ENCODE measurements at places on chromosomes 4 and X.

- no peak for DNase-seq
Measured at GRCh38 chr4:80138551-80139538, 58.5 kb upstream of the PRDM8 start.

GRCh38 chr4:105461621-105462382 lies 12.1 kb downstream of the PPA2 start:
- DNase-seq: no peak

- DNase-seq: no peak
Measured at GRCh38 chr4:14386196-14386595, 616.1 kb upstream of the CPEB2 start.

DNA sequence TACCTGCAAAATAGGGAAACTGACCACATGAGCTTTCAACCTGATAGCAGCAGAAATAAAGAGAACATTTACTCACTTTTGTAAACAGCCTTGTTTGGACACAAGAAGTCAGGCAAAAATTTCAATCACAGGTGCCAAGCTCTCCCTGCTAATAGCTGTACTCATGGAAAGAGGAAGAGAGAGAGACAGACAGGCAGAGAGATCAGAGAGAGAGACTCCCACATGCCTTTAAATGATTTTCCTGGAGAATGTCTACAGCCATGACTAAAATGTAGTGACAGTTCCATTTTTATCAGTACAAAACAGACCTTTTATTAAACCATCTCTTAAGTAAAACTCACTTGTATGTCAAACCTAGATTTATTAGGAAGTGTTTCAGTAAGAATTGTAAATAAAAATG lies 752.9 kb downstream of the TRAM1L1 start:
- no peak for DNase-seq

DNA sequence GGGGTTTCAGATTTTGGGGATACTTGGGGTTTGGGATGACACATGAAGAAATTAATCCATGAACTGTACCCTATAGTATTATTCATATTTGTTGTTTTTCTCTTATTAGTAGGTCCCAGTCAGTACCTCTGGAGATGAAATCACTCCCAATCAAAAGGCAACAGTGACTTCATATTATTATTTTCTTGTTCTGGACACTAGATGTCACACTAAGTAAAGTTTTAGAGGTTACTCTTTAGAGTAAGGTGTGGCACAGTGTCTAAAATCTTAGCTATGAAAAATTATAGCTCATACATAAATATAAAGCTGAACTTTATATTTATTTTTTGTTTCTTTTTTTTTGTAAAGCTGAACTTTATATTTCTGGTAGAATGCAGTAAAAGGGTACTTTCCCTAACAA lies 35.1 kb downstream of the FAM114A1 start:
- DNase-seq: no peak

GRCh38 chr4:1686440-1687036 lies 2.4 kb upstream of the FAM53A start:
- DNase-seq: no peak

GRCh38 chr4:169439244-169439643 lies 168.5 kb upstream of the SH3RF1 start:
- DNase-seq: no peak

GRCh38 chr4:128601991-128602695 lies 207.4 kb upstream of the JADE1 start:
- DNase-seq: no peak

- DNase-seq: no peak
Measured at GRCh38 chrX:101429934-101430333, 21.9 kb downstream of the HNRNPH2 start.

DNA sequence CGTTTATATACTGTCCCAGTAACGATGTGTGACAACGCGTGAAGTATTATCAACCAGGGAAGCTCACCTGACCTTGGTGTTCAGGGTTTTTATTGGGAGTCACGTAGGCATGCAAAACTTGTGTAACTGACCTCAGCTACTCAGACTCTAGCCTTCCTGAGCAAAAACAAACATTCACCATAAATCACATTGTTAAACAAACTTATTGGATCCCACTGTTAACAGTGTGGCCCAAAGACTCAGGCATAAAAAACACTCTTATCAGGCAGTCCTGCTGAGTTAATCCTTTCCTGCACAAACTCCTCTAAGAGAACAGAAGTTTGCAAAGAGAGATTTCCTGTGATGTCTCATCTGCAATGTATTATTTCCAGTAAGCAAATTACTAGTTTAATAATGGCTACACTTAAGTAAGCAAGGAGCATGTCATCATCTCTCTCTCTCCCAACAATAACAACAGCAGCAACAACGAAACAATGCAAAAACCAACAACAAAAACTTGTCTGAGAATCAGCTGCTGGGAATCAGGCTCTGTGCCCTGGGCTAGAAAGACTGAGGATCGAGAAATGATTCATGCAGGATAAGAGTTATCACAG lies 12.0 kb downstream of the GAGE1 start:
- DNase-seq: no peak

DNA sequence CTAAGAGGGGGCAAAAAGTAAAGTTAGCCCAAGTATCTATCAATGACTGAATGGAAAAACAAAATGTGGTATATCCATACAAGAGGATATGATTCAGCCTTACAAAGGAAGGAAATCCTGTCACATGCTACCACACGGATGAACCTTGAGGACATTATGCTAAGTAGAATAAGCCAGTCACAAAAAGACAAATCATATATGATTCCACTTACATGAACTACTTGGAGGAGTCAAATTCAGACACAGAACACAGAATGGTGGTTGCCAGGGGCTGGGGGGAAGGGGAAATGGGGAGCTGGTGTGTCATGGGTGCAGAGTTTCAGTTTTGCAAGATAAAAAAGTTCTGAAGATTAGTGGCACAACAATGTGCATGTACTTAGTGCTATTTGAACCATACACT lies 101.8 kb downstream of the SH3KBP1 start:
- no peak for DNase-seq

- DNase-seq: no peak
Measured at GRCh38 chr4:184388106-184388505, 86.2 kb downstream of the IRF2 start.

DNA sequence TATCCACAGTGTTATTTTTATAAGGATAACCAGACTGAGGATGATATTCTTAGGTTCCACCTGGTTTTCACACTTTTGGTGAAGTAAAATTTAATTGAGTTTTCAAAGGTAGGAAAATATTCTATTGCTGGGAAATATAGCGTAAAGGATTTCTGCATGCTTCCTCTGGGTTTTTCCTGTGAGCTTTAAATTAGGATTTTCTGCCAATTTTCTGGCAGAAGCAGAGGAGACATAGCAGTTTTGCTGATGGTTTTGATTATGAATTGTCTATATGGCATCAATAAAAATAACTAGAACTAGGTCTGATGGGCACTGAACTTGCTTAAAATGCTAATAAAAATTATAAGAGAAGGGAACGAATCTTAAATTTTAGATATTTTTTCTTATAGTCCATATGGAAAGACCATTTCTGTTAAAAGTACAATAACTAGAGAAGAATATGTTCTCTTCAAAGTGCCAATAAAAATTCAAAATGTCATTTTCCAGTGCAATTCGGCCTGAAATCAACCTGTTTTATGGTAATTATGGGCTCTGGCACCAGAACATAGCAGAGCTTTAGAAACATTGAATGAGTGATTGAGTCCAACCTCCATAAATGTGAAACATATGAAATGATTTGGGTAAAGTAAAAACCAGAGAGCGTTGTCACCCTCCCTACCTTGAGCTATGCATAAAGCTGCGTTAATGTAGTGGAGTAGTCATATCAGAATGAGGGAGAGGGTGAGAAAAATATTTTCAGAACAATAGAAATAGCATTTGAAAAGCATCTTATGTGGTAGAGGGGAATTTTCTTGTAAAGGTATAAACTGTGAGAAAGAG lies 279.7 kb downstream of the SPRY1 start:
- no peak for DNase-seq

GRCh38 chr4:37322122-37322521 lies 77.6 kb downstream of the NWD2 start:
- DNase-seq: no peak

GRCh38 chr4:129218897-129219296 lies 122.9 kb downstream of the C4orf33 start:
- no peak for DNase-seq

DNA sequence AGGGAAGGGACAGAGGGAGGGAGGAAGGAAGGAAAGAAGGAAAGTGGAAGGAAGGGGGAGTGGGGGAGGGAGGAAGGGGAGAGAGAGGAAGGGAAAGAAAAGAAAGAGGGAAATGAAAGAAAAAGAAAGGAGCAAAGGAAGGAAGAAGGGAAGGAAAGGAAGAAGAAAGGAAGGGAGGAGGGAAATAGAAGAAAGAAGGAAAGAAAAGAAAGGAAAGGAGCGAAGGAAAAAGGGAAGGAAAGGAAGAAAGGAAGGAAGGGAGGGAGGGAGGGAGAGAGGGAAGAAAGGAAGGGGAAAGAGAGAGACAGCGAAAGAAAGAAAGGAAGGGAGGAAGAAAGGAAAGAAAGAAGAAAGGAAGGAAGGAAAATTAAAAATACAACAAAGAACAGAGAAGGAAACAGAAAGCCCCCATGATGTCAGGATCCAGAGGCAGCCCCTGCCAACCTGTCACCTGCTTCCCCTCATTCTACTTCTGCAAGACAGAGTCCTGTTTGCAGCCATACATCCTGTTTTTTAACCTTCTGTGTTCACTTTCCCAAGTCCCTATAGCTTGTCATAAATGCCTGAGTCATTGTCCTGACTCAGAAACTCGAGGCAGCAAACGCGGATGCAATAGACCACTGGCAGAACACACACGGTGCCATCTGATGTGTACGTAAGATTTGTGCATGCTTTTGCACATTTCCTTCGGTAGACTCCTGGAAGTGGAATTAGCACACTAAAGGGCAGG lies 77.0 kb upstream of the C4orf50 start:
- no peak for DNase-seq

DNA sequence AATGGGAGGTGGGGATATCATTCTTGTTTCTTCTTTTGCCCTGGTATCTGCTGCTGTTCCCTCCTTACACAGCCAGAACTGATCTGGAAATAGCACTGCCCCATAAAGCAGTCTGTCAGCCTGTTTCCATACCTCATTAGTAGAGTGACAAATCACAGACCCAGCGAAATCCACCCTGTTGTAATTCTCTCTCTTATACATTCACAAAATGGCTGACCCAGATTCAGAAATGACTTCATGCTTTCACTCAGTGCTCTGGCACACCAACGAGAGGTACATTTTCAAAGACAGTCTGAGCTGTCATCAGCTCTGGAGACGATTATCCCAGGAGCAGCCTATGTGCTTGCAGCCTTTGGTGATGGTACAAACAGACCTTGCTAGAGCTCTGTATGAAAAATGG lies 164.6 kb downstream of the AFF2 start:
- DNase-seq: no peak

DNA sequence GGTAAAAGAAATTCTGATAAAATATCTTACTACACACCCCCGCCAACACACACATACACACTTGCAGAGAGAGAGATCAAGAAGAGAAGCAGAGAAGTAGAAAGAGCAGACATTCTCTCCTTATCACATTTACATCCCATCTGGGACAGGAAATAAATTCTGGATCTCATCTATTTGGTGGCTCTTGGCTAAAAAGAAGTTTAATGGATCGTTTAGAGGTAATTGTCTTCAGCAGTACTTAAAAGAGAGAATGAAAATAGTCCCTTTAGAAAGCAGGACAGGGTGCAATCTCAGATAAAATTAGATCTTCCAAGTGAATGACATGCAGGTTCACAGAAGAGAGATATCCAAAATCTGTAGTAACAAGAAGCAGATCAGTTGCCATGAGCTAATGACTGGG lies 1392.5 kb downstream of the RAPGEF2 start:
- no peak for DNase-seq

- peak; percentile 77 for DNase-seq
Measured at GRCh38 chr4:169621731-169622492, 1.5 kb downstream of the CLCN3 start.

GRCh38 chr4:154984148-154984547 lies 203.1 kb downstream of the RBM46 start:
- no peak for DNase-seq

DNA sequence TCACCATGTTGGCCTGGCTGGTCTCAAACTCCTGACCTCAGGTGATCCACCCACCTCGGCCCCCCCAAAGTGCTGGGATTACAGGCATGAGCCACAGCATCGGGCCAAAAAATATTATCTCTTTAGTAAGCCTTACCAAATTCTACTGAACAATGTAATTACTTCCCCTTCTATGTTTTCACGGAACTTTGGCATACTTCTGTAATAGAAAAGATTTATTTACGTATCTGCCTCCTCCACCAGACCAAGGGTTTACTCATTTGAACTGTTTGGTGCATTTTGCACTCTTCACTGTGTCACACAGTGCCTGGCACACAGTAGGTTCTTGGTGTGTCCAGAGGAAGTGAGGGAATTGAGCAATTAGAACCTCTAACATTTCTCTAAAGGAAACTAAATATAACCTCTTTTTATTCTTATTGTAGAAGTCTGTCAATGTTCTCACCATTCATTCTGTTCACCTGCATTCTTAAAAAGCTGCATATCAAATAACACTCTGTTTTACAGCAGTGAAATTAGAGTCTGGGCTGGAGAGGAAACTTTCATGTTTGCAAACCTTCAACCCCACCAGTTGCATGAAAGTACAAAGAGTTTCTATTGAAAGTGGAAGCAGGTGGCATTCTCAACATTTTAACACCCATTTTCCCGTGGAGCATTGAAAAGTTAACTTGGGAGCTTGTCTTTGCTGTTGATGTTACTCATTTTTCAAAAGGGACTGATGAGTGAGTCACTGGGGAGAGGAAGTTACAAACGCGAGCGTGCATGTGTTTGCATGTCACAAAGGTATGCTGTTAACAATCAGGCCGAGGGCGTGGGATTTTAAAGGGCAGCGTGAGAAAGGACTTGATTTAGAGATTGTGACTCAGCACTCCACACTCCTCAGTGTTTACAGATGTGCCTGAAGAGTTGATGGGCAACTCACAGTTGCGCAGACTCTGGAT lies 314.1 kb downstream of the STK32B start:
- DNase-seq: peak; percentile 72

GRCh38 chrX:40155589-40156469 lies 58.1 kb upstream of the BCOR start:
- no peak for DNase-seq

GRCh38 chr4:36747277-36748129 lies 466.1 kb downstream of the DTHD1 start:
- no peak for DNase-seq

- no peak for DNase-seq
Measured at GRCh38 chr4:169311643-169312365, 41.0 kb upstream of the SH3RF1 start.

GRCh38 chr4:141686146-141686775 lies 49.9 kb downstream of the IL15 start:
- no peak for DNase-seq

GRCh38 chr4:173448608-173449379 lies 49.9 kb upstream of the SCRG1 start:
- no peak for DNase-seq

GRCh38 chr4:154597798-154598774 lies 7.5 kb upstream of the FGA start:
- no peak for DNase-seq

- DNase-seq: no peak
Measured at GRCh38 chrX:50888884-50889283, 21.7 kb upstream of the BMP15 start.

DNA sequence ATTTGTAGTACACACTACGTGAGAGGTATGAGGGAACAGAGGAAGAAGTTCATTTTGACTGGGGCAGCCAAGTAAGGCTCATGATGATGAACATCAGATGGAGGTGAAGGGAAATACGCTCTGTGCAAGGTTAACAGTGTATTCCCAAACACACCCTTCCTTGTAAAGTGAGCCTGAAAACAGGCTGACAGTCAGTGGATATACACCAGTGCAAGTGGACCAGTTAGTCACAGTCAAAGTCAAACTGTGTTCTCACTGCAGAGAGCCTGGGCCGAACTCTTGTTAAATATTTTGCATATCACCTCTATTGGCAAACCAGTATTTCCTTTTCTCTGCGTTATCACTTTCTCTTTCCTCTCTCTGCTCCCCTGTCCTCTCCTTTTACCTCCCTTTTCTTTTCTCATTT lies 23.4 kb upstream of the RHOH start:
- no peak for DNase-seq

Measured in AG04450 (cell line).